ENCODE measurements at places on chromosomes 11 and 22.

- no peak for DNase-seq
Measured at GRCh38 chr11:134589129-134589528, 177.1 kb upstream of the B3GAT1 start.

GRCh38 chr11:120386774-120387371 lies 50.7 kb downstream of the ARHGEF12 start:
- DNase-seq, result no peak

GRCh38 chr11:125724125-125724524 lies 22.0 kb upstream of the PATE1 start:
- no peak for DNase-seq

DNA sequence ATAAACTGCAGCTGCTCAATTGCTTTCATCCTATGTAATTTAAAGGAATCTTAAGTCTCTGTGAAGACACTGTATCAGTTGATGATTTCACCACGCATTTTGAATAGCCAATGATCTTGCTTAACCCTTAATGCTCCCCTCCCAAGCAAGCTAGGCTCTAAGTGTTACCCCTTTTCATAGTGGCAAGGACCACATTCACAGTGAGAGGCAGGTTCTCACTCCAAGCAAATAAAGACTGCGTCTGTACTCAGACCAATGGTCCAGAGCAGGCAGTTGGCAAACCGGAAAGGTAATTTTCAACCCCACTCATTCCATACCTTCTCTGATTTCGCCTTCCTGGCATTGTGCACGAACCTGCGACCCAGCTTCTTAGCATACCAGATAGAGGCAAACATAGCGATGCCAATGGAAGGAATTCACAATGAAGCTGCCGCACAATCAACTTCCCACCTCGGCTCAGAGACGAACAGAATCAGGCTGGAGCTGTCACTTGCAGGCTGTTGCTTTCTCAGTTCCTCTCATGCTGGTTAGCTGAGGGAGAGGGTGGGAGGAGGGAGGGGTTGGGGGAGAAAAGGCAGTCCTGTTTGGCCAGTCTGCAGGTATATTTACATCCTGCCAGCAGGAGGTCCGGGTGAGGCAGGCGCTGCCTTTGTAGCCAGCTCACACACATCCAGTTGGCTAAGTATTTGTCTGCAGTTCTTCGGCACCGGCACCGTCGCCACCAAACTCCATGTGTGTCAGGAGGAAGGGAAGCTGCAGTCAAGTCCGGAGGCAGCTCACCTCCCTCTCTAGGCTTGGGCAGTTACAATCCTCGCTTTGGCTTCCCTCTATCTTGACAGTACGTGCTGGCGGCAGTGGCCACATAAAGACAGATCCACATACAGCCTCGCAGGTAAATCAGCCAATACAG lies 1151.2 kb upstream of the CCDC90B start:
- DNase-seq, result no peak

GRCh38 chr11:103552086-103552485 lies 442.9 kb downstream of the DYNC2H1 start:
- no peak for DNase-seq

DNA sequence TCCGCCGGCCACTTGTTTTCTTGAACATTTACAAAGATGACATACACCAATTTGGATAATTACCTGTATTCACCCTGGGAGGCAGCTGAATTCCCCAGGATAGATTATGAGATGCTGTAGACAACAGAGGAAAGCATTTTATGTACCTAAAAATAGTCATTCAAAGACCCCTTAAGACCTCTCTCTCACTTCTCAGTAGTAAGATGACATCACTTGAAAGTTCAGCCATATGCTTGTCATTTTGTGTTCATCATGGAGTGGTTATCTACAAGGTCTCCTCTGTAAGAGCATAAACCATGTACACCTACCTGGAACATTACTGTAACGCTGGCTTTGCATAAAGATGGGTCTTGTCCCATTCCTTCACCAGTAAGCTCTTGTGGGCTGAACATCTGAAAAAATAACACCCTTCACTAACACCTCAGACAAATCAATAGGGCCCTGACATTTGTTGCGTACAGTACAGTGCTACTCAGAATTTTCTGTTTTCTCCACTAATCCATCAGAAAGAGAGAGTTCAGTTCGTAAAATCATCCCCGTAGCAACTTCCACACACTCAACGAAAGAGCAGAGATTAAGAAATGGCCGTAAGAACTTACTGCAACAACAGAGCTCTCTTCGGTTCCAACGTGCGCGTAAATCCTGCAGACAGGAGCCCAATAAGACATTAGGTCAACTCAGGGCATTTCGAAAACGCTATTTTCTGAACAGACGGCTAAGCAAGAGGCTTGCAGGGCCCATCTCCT lies 15.6 kb upstream of the WDR74 start:
- no peak for DNase-seq

- no peak for DNase-seq
Measured at GRCh38 chr11:111674941-111675340, 72.7 kb downstream of the SIK2 start.

- no peak for DNase-seq
Measured at GRCh38 chr11:67317888-67318555, 14.7 kb downstream of the SSH3 start.

All from HS-5 (cell line).